ENCODE measurements at places on chromosomes 12 and 14.

DNA sequence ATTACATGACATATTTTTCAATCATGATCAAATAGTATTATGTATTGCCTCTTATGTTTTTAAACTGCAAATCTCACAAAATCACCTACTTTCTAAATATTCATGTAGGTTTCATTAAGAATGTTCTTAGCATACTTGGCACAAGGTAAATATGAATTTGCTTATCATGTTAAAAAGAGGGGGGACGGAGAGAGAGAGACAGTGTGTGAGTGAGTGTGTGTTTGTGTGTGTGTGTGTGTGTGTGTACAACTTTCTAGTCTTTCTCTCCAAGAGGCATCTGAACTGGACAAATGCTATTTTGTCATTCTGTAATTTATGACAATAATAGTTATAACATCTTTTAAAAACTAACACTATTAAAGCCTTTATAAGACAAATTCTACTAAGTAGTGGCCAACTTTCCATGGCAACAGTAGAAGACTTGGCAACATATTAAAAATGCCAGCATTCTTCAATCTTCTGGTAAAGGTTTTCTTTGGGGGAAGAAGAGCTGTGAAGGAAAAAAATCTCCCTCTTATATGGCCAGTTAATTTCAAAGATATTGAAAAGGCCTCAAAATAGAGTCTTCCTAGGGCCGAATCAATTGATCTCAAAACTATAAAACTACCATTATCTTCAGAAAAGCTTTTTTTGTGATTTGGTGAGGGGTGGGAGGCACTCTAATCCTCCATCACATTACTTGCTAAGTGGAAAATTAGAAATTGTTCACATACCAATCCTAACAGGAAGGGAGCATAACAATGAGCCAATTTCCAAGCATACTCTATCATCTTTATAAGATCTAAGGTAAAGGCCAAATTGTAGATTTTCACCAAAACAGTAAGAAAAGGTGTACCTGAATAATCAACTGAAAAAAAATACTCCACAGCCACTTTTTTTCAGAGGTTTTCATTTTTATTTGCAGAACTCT is 28.2 kb downstream of the CDK17 start:
- DNase-seq: no peak

- DNase-seq: no peak
Observed at GRCh38 chr12:89307474-89308253, 44.6 kb downstream of the DUSP6 start.

- no peak for DNase-seq
Observed at GRCh38 chr12:10966314-10966713, 20.4 kb downstream of the TAS2R50 start.

GRCh38 chr12:57797933-57798332 is 15.3 kb downstream of the TSFM start:
- DNase-seq: no peak

GRCh38 chr12:32964981-32965585 is 68.5 kb upstream of the PKP2 start:
- DNase-seq: no peak

DNA sequence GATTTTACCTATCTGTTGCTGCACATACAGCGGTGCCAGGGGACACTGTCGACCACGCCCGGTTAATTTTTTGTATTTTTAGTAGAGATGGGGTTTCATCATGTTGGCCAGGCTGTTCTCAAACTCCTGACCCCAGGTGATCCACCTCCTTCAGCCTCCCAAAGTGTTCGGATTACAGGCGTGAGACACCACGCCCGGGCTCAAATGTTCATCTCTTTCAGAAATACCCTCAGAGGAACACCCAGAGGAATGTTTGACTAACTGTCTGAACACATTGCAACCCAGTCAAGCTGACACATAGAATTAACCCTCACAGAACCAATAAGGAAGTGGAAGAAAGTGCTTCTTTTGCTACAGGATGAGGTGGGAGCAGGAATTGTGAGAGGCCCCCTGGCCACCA is 15.0 kb upstream of the ETFBKMT start:
- DNase-seq: no peak
